ENCODE measurements at places on chromosomes 2 and 18.

DNA sequence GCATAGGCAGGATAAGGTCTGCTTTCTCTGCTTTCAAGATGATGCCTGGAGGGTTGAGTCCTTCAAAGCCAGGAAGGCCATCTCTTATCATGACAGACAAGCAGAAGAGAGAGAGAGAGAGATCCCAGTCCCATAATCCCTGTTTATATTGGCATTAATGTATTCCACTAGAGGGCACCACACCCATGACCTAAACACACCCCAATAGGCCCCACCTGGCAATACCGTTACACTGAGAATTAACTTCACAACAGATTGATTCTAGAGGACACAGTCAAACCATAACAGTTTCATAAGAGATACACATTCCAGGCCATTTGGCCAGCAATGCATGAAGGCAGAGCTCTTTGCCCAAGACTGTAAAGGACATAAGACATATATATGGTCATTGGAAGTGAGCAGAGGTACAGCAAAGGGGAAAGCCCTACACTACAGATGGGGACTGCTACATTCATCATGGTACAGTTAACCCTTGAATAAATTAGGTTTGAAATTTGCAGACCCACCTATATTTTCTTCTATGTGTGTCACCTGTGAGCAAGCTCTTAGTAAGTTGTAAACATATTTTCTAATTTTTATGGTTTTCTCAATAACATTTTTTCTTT, 1516.1 kb downstream of the RPIA start:
- no peak for DNase-seq

DNA sequence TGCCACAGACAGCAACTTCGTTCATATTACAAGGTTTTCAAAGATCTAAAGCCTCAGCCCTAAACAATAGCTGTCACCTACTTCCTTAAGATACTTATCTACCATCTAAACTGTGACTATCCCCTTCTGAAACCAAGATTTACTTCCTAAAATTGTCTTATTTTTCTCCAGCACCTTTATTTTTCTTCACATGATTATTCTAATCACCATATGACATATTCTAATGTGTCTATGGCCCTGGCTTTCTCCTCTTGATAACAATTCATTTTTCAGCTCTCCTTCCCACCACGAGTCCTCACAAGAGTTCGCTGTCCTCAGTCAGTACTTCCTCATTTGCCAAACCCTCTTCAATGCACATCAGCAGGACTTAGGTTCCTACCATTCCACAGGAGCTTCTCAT, 53.9 kb downstream of the RTTN start:
- DNase-seq: no peak

GRCh38 chr2:239355724-239356123, 45.1 kb downstream of the HDAC4 start:
- DNase-seq: no peak

DNA sequence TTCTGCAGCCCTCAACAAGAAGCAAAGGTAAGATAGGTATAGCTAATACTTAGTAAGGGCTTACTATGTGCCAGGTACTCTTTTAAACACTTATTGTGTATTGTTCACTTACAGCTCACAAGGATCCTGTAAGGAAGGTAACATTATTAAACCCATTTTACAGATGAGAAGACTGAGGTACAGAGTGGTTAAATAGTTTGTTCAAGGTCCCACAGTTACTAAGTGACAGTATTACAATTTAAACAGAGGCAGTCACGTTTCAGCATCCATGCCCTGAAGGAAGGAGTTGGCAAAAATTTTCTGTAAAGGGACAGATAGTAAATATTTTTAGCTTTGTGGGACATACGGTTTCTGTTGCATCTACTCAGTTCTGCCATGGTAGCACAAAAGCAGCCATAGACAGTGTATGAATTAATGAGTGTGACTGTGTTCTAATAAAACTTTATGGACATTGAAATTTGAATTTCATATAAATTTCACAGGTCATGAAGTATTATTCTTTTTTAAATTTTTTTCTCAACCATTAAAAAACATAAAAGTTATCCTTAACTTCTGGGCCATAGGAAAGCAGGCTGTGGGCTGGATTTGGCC, 75.7 kb downstream of the LTBP1 start:
- DNase-seq: no peak

DNA sequence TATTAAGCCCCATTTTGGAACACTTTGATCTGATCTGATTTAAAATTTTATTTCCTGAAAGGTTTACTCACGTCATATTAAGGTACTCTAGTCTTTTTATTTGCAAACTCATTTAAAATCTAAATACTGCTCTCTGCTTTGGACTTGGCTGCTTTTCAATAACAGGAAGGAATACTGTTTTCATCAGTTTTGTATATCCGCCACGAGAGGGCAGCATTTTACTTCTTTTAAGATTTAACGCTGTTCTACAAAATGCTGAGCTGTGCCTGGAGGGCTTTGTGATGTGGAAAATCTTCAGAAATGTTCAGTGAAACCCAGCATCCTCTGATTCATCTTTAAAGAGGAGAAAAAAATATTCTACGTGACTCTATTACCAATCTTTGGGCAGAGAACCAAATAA, 37.5 kb upstream of the SLC38A11 start:
- peak; percentile 85 for DNase-seq

DNA sequence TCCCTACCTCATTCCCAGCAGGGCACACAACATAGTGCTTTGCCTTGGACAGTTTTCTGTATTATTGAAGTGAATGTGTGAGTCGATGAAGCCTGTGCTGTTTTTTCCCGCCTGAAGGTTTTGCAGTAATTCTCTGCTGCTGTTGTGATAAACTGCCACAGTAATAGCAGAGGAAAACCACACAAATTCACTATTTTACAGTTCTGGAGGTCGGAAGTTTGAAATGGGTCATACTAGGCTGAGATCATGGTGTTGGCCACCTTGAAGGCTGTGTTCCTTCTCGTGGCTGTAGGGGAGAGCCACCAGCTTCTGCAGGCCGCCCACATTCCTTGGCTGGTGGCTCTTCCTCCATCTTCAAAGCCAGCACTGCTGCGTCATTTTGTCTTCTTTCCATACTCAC, 678 bp upstream of the SLC16A14 start:
- DNase-seq: no peak

DNA sequence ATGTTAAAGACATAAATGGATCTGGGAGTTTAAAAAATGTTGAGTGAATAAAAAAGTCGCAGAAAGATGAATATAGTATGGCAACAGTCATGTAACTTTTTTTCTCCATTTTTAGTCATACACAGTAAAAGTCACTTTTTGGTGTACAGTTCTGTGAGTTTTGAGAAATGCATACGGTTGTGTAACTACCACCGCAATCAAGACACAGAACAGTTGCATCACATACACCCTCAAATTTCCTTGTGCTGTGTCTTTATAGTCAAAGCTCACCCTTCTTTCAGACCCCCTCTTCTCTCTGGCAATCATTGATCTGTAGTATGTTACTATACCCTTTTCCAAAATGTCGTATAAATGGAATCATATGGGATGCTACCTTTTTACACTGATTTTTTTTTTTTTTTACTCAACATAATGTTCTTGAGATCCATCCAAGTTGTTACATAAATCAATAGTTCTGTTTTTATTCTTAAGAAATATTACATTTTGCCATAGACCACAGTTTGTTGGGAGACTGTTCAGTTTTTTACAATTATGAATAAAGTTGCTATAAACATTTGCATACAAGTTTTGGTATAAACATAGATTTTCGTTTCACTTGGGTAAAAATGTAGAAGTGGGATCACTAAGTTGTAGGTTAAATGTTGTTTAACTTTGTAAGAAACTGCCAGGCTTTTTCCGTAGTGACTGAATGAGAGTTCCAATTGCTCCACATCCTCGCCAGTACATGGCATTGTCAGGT, 35.4 kb upstream of the AGFG1 start:
- DNase-seq: no peak

- peak; percentile 96 for DNase-seq
Observed at GRCh38 chr18:58117786-58118403, 73.9 kb downstream of the NEDD4L start.
